ENCODE measurements at places on chromosomes 11 and 22.

DNA sequence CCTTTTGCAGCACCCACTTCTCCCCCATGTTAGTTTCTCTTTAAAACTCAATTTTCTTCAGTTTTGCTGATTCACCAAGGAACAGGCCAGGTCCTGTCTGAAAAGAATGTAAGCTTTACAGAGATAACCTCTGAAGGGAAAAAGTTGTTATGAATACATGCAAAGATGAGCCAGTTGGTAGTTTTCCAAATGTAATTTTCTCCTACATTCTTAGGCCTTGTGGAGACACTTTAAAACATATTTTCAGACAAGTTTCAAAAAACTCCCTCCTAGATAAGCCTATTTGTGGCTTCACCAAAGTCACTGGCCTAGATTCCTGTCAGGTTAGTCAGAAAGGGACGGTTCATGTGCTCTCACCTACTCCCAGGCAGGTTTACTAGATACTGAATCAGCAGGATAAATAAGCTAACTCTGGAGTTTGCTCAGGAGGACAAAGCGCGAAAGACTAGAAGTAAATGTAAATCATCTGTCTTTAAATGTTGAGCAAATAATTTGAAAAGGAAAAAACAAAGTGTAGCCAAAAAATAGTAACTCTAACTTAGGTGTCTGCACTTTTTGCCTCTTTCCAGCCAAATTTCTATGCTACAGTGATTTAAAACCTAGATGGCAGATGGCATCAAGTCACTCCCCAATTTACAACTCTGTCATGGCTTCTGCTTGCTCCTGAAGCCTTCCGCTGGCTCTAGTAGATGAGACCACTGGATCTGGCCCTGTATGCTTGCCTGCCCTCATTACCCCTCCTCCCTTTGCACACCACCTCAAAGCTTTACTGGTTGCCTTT is 4.9 kb upstream of the ATP6V1E1 start:
- no peak for DNase-seq

GRCh38 chr11:44955015-44955738 is 4.5 kb upstream of the TP53I11 start:
- no peak for DNase-seq

- DNase-seq: no peak
Measured at GRCh38 chr11:107898270-107898669, 30.0 kb upstream of the RAB39A start.

- no peak for DNase-seq
Measured at GRCh38 chr11:86070142-86071056, 1.5 kb upstream of the PICALM start.

GRCh38 chr11:86346513-86346912 is 28.2 kb upstream of the CCDC81 start:
- no peak for DNase-seq

DNA sequence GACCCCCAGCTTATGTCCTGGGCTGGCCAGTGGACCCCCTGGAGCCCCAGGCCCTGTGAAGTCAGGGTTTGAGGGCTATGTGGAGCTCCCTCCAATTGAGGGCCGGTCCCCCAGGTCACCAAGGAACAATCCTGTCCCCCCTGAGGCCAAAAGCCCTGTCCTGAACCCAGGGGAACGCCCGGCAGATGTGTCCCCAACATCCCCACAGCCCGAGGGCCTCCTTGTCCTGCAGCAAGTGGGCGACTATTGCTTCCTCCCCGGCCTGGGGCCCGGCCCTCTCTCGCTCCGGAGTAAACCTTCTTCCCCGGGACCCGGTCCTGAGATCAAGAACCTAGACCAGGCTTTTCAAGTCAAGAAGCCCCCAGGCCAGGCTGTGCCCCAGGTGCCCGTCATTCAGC is 24.6 kb downstream of the CSF2RB start:
- no peak for DNase-seq

DNA sequence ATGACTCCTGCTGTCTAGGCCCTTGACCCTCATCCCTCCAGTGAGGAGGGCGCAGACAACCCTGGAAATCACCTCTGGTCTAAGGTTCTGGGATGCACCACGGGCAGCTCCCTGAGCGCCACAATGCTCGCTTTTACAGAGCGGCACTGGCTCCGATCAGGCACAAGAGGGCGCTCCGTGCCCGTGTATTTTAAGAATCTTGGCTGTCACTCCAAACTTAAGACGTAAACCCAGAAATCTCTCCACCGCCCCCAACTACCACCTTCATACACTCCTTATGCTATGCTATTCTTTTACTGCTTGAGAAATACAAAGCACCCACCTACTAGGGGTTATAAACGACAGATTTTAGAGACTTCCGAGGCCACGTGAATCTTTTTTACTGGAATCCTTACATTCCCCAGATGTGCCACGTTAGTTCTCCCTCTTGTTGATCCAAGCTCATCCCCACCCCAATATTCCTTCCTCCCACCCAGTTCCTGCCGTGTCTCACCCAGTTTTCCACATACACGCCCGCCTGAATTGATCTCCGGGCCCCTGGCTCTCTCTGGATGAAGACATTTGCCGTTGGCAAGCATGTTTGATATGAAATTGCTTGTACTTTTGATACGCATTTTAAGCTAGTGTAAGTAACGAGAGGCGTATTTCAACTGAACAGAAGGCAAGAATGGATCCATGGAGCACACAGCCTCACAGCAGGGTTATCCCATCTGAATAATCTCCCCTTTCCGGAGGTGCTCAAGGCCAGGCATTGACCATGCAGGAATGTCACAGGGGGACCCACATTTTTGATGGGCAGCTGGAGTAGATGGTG is 453.5 kb downstream of the OPCML start:
- DNase-seq: peak; percentile 16

GRCh38 chr11:12281571-12282478 is 95.5 kb upstream of the PARVA start:
- DNase-seq: peak; percentile 48

GRCh38 chr11:23725752-23726151 is 771.1 kb upstream of the LUZP2 start:
- DNase-seq: no peak

GRCh38 chr11:77278595-77279506 is 22.6 kb downstream of the GDPD4 start:
- DNase-seq: no peak

GRCh38 chr11:23755076-23755475 is 741.8 kb upstream of the LUZP2 start:
- no peak for DNase-seq

DNA sequence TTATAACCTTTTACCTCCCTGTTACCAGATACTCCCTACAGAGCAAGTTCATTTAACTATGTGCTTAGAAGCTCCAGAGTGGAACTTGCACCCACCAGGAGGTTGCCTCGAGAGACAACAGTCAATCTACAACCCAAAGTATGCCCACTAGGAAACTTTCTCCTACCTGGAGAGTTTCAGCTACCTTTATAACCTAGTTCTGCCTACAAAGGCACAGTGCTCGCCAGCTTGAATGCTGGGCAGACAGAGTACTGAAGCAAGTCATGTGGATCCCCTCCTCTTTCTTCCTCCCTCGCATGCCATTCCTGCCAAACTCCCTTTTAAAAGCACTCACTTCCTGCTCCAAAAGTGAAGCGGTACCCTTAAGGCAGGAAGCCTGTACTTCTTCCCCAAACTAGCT is 258.9 kb downstream of the SWAP70 start:
- DNase-seq: no peak

DNA sequence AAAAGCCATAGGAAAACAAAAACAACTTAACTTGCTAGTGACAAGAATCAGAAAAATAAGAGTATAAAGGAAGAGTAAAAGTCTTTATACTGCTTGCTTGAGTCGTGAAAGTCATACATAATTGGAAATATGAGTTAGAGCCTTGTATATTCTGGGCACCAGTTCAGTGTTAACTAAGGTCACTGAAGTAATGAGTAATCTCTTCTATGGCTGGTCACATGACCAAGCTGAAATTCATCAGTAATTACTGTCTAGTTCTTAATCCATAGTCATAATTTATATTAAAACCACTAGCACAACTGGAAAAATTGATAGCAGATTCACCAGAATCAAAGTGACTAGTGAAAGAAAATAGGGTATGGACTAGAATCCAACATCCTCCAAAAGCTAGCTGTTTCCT is 84.4 kb upstream of the SLC5A12 start:
- no peak for DNase-seq

GRCh38 chr11:14908214-14908880 is 16.3 kb upstream of the CYP2R1 start:
- no peak for DNase-seq

- DNase-seq: no peak
Measured at GRCh38 chr22:48083502-48083901, 1321.1 kb downstream of the TBC1D22A start.

- no peak for DNase-seq
Measured at GRCh38 chr22:42217752-42218280, 52.6 kb downstream of the TCF20 start.

GRCh38 chr22:46897246-46897623 is 134.8 kb downstream of the TBC1D22A start:
- no peak for DNase-seq

DNA sequence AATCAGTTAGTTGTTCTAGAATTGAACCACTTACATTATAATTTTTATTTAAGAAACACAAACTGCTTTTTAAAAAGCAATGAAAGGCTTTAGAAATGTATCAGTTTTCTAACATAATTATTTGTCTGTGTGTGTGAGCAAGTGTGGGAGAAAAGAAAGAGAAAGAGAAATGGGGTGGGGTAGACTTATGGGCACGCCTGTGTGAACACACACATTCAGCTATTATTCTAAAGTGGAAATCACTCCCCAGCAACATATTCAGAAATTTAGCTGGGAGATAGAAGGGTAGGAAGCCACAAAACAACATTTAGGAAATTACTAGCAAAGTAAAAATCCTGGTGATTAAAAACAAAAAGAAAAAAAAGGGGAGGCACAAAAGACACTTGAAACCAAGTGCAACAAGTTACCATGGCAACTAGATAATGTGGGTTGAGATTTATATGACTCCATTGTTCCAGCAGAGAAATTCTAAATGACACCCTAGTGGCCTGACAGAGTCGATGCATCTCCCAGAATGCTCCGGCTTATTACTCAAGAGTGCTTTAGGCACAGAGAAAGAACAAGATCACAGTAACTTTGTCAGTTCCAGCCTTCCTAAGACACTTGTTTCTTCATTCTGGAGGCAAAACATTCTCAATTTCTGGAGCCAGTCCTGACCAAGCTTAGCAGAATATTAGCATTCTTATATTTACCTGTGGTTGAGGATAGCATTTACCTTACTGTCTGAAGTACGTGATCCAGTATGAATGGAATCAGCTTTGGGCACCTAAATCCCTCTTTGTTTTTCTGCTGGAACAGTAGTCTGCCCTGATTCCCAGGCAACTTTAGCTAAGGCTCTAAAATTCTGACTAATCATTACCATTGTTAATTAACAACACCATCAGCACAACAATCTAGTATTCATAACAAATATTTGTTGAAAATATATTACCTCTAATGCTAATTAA is 444.4 kb downstream of the DLG2 start:
- DNase-seq: no peak

DNA sequence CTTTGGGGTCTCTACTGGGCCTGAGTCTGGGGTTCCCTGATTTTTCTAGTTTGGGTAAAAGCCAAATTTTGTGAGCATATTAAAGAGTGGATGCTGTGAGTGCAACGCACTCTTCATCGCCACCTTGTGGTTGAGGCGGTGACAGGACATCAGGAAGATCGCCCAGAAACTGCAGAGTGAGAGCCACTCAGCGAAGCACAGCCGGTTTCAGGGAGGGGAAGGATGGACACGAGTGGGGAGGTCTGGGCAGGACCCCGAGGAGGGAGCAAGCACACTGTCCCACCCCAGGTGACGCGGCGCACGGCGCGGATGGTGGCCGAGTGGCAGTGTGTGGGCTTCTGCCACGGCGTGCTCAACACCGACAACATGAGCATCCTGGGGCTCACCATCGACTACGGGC is 9.1 kb downstream of the SELENOO start:
- DNase-seq: peak; percentile 50

- DNase-seq: peak; percentile 80
Measured at GRCh38 chr22:44975427-44976262, 34.2 kb downstream of the PHF21B start.

GRCh38 chr11:83956119-83956697 is 670.0 kb upstream of the CCDC90B start:
- no peak for DNase-seq

DNA sequence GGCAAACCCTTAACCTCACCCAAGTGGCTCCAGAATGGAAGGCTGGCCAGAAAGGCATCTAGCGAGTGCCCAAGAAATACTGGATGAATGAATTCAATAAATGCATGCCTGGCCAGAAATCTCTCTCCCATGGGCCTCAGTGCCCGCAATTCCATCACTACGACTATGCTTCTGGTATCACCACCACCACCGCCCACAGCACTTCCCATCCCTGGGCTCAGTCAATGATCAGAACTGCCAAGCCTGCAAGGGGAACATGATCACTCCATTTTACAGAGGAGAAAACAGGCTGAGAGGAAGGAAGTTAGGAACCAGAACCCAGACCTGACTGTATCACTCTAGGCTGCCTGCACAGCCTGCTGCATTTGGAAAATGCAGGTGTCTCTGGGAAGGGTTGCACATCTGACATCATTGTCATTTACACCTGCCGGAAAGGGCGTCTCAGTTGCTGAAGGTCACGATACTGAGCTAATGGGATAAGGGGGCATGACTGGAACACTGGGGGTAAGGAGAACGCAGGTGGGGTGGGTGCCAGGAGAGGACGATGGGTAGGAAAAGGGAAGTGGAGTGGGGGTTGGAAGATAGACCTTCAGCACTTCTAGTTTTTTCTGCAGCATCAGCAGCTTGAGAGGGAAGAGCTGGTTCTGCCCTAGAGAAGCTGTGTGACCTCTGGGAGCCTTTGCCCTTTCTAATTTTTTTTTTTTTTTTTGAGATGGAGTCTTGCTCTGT is 3.2 kb downstream of the GPR152 start:
- no peak for DNase-seq

GRCh38 chr11:94537031-94537600 is 6.6 kb upstream of the FUT4 start:
- no peak for DNase-seq

DNA sequence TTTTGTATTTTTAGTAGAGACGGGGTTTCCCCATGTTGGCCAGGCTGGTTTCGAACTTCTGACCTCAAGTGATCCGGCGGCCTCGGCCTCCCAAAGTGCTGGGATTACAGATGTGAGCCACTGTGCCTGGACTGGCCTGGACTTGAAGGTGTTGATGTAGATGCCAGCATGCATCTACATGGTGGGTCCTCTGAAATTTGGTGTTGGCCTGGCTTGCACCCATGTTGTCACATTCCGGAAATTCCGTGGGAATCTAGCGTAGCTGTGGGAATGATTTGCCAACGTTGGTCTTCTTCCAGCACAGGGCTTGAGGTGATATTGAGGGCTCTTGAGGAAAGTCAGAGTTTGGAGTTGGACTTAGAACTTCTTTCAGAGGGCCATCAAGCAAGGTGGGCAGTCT is 6.5 kb downstream of the PACS1 start:
- no peak for DNase-seq

- no peak for DNase-seq
Measured at GRCh38 chr11:18248561-18248960, at the start of gene SAA2. SAA2 (minus strand) TSS chr11:18248668; CDS start chr11:18248011, 657 bp downstream.

GRCh38 chr22:31271026-31271425 is 21.3 kb downstream of the PIK3IP1 start:
- DNase-seq: no peak
